Large intestine (tissue), 12 donors: ENCODE measurements at places on chromosomes 12 and 14. TPM values are rescaled to one million over a fixed set of nuclear protein-coding genes. Genes with fewer than 3 reads are reported as not detected.
A peak's percentile ranks its signal among the peaks of the same experiment; 100 is the strongest.

GRCh38 chr14:67071506-67071905 lies 117.7 kb upstream of the GARIN2 start:
- H3K4me1 ChIP-seq: no peaks in the 10 kb centered on the region
- DNase-seq: no peak
- H3K4me3 ChIP-seq: no peak overlapping the region
- H3K27ac ChIP-seq: no peak overlapping the region
- no peaks in the 10 kb centered on the region for H3K36me3 ChIP-seq

DNA sequence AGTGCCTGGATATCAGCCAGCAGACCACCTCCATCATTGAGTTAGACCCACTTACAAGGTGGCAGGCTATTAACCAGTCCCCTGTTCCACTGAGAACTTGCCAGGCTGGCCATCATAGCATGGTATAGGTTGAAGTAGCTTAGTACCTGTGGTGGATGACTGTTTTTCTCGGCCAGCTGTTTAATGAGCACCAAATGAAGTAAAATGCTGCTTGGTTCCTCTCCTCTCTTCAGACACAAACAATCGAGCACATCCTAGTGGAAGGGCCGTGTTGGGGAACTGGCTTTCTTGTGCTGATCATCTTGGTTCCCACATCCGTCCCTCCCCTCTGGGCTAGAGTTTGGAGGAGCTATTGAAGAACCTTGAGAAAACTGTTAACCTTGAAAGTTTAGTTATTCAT lies 486.2 kb downstream of the RAD51B start:
- no peak overlapping the region for H3K27ac ChIP-seq
- H3K27me3 ChIP-seq: no peaks in the 10 kb centered on the region

DNA sequence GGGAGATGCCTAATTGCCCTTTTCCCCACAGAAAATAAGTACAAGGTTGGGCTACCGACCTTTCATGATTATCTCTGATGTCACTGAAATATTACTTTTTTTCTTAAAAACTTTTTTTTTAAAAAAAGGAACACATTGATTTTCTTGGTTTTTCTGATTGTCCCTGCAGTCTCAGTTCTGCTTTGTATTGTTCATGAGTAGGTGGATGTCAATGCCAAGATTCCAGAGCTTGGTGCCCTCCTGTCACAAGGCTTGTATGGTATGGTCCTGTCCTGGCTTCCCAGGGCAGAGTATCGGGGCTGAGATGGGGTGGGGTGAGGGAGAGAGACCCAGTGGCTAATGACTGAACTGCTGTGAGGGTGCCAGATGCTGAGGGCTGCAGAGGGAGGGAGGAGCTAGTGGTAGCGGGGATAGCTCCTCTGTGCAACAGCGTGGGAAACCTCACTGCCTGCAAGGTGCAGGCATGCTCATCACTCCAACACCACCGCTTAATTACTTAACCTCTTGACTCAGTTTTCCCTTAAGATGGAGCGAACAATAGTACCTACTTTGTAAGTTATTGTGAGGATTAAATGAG lies 4.4 kb upstream of the CTDSP2 start:
- H3K4me1 ChIP-seq: peaks cover 18% of the 10 kb centered on the region
- H3K36me3 ChIP-seq: no peaks in the 10 kb centered on the region
- no peak for DNase-seq
- no peak overlapping the region for H3K4me3 ChIP-seq
- no peak overlapping the region for H3K27ac ChIP-seq
- H3K27me3 ChIP-seq: peaks cover 7% of the 10 kb centered on the region

DNA sequence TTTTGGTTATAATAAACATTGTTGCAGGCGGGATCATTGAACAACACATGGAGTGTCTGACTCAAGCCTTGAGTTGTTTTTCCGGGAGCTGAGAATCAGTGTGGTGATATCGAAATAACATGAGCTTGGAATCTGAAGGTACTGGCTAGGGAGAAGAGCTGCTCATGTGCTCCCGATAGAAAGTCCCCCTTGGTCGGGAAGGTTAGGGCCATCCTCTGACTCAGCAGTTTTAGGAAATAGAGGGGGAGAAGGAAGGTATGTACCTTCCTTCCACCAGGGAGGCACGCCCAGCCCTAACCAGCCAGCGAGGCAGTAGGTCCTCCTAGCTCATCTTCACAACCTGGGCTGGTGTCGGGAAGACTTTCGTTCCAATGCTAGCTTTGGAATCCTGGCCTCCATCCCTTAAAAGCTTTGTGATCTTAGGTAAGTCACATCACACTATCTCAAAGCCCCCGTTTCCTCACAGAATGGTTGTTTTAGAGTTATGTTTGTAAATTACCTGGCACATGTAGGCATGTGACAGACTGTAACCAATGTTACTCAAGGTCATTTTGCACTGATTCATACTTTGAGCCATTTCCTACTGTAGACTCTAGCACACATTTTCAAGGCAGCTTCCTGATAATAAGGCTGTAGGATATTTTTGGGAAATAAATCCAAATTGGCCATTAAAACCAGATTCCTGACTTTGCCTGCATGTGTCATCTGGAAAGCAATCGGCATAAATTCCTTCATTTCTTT lies 1.9 kb upstream of the RAB35 start:
- H3K36me3 ChIP-seq: peaks cover 10% of the 10 kb centered on the region
- H3K27me3 ChIP-seq: no peaks in the 10 kb centered on the region
- peak; percentile 74 for DNase-seq
- H3K4me1 ChIP-seq: peaks cover 16% of the 10 kb centered on the region
- H3K27ac ChIP-seq: peak overlapping the region; percentile 99
- H3K4me3 ChIP-seq: peak overlapping the region; percentile 91

GRCh38 chr12:57906821-57907220 lies 34.5 kb upstream of the ATP23 start:
- no peaks in the 10 kb centered on the region for H3K36me3 ChIP-seq
- no peak overlapping the region for H3K27ac ChIP-seq
- DNase-seq: no peak

DNA sequence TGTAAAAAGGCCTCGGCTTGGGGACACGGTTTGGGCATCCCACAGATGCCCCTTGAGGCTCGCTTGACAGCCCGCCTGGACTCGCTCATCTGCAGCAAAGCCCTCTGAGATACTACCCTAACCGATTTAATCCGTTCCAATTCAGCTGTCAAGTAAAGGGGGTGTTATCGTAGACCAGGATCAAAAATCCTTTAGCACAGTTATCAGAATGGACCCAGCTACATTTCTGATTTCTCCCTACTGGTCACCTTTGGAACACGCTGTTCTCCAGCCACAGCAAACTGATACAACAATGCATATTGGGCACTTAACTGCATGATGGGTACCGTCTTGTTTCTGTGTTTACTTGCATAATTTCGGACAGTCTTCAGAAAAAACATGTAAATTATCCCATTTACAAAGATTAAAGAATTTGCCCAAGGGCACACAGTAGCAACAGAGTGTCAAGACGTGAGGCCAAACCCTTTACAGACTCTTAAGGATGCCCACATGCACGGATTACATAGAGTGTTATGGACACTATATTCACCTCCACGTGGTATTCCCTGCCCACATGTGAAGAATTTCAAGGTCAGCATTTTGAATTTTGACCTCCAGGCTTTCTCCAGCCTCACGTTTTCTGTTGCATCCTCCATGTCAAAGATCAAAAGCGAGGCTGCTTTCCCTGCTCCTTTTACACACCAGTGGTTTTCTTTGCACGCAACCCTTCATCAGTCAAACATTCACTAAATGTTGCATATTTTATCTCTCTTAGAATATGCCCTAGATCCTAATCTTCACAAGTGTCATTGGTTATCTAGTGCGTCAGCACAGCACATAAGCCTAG lies 3.2 kb upstream of the DUSP6 start:
- peaks cover 23% of the 10 kb centered on the region for H3K4me1 ChIP-seq
- peak overlapping the region; percentile 97 for H3K27ac ChIP-seq
- peaks cover 4% of the 10 kb centered on the region for H3K36me3 ChIP-seq
- H3K27me3 ChIP-seq: no peaks in the 10 kb centered on the region

DNA sequence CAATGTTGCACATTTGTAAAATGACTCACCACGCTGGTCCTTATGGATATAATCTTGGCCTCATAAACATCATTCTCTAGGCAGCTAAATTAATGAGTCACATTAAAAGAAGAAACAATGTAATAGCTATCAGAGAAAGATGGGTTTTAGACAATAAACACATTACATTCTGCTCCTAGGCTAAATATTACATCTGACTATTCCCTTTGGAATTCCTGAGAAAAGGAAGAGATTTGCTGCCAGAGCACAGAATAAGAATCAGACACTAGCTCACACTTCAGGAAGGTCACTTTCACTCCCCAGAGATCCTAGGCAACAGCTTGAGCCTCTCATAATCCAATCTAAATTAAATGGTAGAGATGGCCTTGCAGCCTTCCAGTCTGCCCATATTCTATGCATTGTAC lies 218.2 kb downstream of the PTPRO start:
- H3K36me3 ChIP-seq: no peaks in the 10 kb centered on the region
- H3K27me3 ChIP-seq: no peaks in the 10 kb centered on the region
- H3K27ac ChIP-seq: no peak overlapping the region
- no peak for DNase-seq
- H3K4me1 ChIP-seq: no peaks in the 10 kb centered on the region

DNA sequence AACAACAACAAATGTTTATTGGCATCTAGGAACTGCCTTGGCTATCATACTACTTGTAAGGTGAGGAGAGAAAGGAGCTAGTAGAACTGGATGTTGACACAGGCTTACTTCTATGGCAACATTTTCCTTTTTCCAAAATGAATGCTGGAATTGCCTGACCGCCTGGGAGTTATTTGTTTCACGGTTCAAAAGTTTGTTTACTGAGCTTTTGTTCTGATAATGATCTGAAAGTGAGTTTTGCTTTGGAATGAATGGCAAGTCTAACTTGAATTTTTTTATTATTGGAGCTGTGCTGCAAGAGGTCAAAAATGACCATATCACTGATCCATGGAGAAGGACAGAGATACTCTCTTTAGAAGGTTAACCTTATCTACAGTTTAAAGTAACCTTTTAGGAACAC lies 183.5 kb upstream of the CAND1 start:
- DNase-seq: no peak
- no peaks in the 10 kb centered on the region for H3K4me1 ChIP-seq
- H3K27ac ChIP-seq: no peak overlapping the region
- H3K4me3 ChIP-seq: no peak overlapping the region
- peaks cover 4% of the 10 kb centered on the region for H3K27me3 ChIP-seq
- no peaks in the 10 kb centered on the region for H3K36me3 ChIP-seq

- H3K4me3 ChIP-seq: no peak overlapping the region
- no peaks in the 10 kb centered on the region for H3K27me3 ChIP-seq
These were observed 924.4 kb upstream of the LRFN5 start for GRCh38 chr14:40682131-40682913.

GRCh38 chr14:102279688-102280348 lies 25.1 kb downstream of the MOK start:
- H3K27ac ChIP-seq: no peak overlapping the region
- no peak for DNase-seq
- peaks cover 19% of the 10 kb centered on the region for H3K36me3 ChIP-seq
- H3K27me3 ChIP-seq: no peaks in the 10 kb centered on the region
- H3K4me1 ChIP-seq: no peaks in the 10 kb centered on the region

- no peaks in the 10 kb centered on the region for H3K27me3 ChIP-seq
- H3K4me3 ChIP-seq: no peak overlapping the region
- no peak overlapping the region for H3K27ac ChIP-seq
- peaks cover 4% of the 10 kb centered on the region for H3K36me3 ChIP-seq
- peaks cover 28% of the 10 kb centered on the region for H3K4me1 ChIP-seq
These were observed 9.9 kb downstream of the FGD6 start for GRCh38 chr12:95207407-95207806.

- H3K27ac ChIP-seq: no peak overlapping the region
- no peak overlapping the region for H3K4me3 ChIP-seq
- no peak for DNase-seq
- H3K4me1 ChIP-seq: peaks cover 4% of the 10 kb centered on the region
- H3K27me3 ChIP-seq: no peaks in the 10 kb centered on the region
These were observed 46.7 kb downstream of the PDE3A start for GRCh38 chr12:20415028-20415427.

GRCh38 chr12:102806110-102806509 lies 110.9 kb downstream of the PAH start:
- no peak for DNase-seq
- no peaks in the 10 kb centered on the region for H3K27me3 ChIP-seq
- H3K4me3 ChIP-seq: no peak overlapping the region
- no peak overlapping the region for H3K27ac ChIP-seq

DNA sequence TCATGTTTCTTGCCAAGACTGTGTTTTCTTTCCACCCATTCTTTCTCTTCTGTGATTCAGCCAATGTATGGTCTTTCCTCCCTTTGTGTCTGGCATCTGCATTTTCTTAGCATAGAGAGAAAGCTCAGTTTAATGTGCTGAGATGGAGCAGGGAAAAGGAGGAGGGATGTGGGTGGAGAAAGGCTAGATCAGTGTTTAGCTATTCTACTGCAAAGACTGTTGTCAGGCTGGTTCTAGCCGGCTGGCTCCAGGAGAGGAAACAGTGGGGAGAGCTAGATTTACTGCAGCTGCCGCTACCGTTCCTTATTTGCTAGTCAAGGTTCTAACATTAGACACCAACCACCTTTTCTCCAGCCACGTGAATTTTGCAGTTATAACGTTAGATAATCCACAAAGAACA lies 5.2 kb upstream of the RIMKLB start:
- DNase-seq: peak; percentile 70
- H3K27me3 ChIP-seq: no peaks in the 10 kb centered on the region

GRCh38 chr12:76544601-76545261 lies 14.8 kb downstream of the OSBPL8 start:
- H3K27ac ChIP-seq: no peak overlapping the region
- DNase-seq: no peak
- H3K36me3 ChIP-seq: no peaks in the 10 kb centered on the region
- peaks cover 4% of the 10 kb centered on the region for H3K4me1 ChIP-seq
- H3K4me3 ChIP-seq: no peak overlapping the region

DNA sequence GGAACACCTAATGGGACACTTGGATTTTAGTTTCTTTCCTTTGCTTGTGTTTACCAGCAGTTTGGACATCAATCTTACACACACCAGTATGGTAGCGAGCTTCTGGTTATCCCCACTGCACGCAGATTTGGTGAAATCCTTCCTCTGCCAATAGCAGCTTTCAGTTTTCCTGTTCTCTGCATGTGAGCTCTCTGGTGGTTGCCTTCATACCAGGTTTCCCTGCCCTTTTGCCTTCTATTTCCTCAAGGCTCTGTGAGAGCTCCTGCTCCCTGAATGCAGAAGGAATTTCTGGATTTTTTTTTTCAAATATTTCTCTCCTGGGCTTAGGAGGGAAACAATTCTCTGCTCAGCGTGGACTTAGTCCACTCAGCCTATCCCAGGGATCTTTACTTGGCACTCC lies 93.0 kb upstream of the CCDC91 start:
- H3K4me3 ChIP-seq: no peak overlapping the region
- no peak overlapping the region for H3K27ac ChIP-seq
- no peaks in the 10 kb centered on the region for H3K4me1 ChIP-seq

GRCh38 chr12:8096281-8096915 lies 14.3 kb downstream of the NECAP1 start:
- peaks cover 54% of the 10 kb centered on the region for H3K36me3 ChIP-seq
- H3K4me1 ChIP-seq: no peaks in the 10 kb centered on the region
- no peaks in the 10 kb centered on the region for H3K27me3 ChIP-seq
- no peak for DNase-seq

KCNC2 gene
- polyA plus RNA-seq: 0.42 TPM

INSM2 gene
- 0.03 TPM for polyA plus RNA-seq

NANOG gene
- 0.10 TPM for polyA plus RNA-seq

CLEC9A gene
- 2.5 TPM for polyA plus RNA-seq

ADAM20 gene
- 0.06 TPM for polyA plus RNA-seq

PLEKHH1 gene
- 110 TPM for polyA plus RNA-seq

FIGNL2 gene
- polyA plus RNA-seq: 0.76 TPM

PIWIL1 gene
- 0.19 TPM for polyA plus RNA-seq

AJUBA gene
- 22.0 TPM for polyA plus RNA-seq
